ENCODE measurements at places on chromosomes 7 and 10.

DNA sequence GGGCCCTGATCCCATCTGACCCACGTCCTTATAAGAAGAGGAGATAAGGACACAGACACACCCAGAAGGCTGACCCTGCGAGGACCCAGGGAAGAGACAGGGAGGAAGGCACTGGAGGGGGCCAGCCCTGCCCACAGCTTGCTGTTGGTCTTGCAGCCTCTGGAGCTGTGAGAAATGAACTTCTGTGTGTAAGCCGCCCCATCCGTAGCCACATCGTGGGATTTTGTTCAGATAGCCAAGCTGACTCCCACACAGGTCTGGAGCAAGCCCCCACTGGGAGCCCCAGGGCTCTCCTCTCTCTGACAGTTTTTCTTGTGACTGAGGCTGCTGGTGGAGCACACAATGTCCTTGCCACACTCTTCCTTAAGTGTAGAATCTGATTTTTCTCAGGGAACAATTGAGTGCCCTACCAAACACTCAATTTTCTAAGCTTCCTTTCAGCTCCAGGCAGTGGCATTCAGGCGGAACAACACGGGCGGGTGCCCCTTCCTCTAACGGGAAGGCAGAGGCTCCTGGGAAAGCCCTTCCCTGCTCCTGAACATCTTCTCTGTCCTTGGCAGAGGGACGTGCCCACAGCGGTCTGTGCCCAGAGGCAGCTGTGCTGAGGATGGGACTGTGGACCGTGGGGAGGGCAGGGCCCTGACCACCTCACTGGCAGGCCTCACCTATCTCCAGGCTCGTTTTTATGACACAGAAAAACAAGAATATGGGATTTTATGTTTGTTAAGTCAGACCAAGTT is 160.6 kb upstream of the SHH start:
- no peak for DNase-seq

GRCh38 chr7:133517766-133518165 is 264.9 kb downstream of the EXOC4 start:
- DNase-seq: no peak

- DNase-seq: no peak
These were observed 3.8 kb downstream of the KAZALD1 start for GRCh38 chr10:101065481-101066145.

DNA sequence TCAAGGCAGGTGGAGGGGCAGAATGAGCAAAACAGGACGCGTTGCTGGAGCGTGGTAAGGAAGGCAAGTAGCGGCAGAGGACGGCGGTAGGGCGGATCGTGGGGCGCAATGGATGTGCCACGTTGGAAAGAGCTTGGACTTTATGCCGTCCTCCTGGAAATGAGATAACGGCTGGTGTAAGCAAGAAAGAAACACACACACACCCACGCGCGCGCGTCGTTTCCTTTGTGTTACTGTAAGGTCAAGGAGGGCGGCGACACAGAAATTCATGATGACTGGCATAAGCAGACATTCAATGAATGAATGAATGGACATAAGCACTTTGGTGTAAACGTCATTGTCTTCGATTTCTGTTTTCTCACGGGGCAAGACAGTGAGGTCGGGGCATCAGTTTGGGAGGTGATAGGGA is 683 bp upstream of the ENTPD7 start:
- DNase-seq: no peak

DNA sequence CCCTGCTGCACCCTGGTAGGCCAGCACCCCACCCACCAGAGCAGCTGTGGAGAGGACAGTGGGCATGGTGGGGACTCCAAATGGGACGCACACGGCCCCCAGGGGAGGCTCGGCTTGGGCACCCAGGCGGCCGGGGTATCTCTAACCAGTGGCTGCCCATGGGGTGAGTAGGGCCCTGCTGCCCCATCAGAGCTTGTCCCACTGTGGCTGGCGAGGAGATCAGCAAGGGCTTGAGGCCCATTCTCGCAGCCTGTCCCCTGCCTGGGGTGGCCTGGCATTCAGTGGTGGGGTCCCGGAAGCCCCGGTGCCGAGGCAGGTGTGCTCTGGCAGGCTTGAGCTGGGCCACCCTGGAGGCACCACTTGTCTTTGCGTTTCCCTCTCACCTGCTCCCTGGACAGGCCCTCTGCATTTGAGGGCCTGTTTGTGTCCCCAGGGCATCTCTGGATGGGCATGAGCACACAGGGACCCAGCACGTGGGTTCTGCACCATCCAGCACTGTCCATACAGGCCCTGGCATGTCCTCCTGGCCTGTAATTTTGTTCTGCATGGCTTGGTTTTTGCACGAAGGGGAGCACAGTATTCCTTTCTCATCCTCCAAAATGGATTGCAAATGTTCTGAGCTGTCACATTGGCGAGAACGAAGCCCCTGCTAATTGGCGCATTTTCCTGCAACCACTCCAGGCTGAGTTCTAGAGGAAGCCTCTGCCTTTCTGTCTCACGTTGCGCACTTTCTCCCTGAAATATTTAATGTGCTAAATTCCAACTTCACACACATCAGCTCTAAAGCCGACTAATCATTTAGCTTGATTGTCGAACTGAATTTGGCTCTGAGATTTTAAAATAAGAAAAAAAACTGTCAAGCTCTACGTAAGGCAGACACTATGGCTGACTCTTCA is 27.2 kb downstream of the PWWP2B start:
- no peak for DNase-seq

GRCh38 chr7:29607259-29607658 is 43.6 kb downstream of the PRR15 start:
- DNase-seq: no peak

DNA sequence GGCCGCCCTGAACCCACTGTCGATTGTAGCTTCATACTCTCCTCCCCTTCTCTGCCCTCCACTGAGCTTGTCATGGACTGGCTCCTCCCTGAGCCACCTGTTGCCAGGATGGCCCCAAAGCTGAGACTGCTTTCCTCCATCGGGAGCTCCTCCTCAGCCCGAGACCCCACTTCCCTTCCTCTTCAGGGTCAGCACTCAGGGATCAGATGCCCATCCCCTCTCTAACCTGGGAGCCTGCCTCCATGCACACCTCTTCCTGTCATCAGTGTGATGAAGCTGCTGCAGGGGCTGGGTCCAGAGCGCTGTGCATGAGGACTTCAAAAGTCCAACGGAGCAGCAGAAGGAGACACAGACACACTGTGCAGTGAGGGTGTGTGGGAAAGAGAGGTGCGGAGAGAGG is 201.1 kb downstream of the WDR37 start:
- DNase-seq: no peak

- DNase-seq: no peak
These were observed 703.1 kb upstream of the FZD8 start for GRCh38 chr10:36345175-36345533.

- no peak for DNase-seq
These were observed 42.6 kb downstream of the SEM1 start for GRCh38 chr7:96667026-96667425.

DNA sequence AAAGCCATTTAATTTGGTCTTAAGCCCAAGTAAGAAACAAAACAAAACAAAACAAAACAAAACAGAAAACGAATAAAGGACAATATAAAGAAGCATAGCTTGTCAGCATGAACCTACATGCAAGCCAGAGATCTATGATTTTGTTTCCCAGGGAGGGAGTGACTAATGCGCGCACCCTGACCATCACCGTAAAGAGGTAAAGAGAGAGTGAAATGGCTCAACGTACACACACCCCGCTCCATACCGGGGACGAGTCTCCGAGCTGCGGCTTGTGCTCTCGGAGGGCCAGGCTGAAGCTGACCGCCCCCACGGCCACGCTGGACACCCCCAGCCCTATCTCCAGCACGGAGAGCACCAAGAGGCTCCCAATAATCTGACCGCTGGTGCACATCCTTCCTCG is 1.1 kb downstream of the TMEM196 start:
- DNase-seq: no peak

GRCh38 chr7:111734954-111735660 is 172.8 kb upstream of the IMMP2L start:
- no peak for DNase-seq

DNA sequence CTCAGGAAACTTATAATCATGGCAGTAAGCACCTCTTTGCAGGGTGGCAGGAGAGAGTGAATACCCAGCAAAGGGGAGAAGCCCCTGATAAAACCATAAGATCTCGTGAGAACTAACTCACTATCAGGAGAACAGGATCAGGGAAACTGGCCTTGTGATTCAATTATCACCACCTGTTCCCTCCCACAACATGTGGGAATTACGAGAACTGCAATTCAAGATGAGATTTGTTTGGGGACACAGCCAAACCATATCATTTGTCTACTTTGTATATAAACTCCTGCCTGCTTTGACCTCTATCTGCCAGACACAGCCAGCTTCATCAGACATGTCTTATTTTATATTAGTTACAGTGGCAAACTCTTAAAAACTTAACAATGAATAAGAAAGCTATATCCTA is 50.4 kb downstream of the ARMC3 start:
- DNase-seq: no peak

DNA sequence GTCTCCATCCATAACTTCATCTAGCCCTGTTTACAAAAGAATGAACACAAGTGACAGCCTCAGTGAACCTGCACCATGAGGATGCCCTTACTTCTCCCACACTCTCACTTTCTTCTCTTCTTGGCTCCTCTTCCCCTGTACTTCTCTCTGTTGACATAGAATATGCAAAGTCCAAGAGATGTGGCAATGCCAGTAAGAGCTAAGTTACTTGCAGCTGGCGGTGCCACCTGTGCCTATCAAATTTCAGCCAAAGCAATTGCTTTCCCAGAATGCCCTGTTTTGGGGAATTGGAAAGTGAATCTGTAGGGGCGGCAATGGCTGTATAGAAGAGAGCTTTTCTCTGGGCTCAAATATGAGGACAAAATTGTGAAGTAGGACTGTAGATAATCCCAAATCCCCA is 557.8 kb downstream of the AUTS2 start:
- DNase-seq: no peak

DNA sequence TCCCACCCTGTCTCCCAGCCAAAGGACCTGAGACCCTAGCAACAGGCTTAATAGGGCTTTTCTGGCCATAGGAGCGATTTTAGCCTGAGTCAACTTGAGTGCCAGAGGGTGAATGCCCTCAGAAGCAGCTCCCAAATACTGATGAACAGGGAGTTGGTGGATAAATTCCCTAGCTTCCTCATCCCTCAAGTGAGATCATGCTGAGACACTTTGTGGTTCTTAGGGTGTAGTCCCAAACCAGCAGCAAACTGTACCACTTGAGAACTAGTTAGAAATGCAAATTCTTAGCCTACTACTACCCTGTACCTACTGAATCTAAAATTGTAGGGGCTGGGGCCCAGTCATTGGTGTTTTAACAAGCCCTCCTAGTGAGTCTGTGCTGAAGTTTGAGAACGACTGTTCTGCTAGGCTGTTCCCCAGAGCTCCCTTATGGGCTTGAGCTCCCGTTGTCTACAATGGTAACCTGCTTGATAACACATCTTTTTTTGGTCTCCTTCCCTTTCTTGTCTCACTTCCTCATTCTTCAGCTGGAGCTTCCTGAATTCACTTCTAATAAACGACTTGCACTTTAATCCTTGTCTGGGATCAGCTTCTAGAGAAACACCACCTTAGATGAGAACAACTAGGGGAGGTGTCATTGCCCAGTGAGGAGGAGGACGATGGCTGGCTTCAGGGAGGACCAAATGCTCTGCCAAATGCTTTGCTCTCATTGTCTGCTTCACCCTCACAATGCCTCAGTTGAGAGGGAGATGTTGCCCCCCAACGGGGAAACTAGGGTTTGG is 18.2 kb upstream of the CDH23 start:
- no peak for DNase-seq
